ENCODE measurements at places on chromosomes 1 and 21.

DNA sequence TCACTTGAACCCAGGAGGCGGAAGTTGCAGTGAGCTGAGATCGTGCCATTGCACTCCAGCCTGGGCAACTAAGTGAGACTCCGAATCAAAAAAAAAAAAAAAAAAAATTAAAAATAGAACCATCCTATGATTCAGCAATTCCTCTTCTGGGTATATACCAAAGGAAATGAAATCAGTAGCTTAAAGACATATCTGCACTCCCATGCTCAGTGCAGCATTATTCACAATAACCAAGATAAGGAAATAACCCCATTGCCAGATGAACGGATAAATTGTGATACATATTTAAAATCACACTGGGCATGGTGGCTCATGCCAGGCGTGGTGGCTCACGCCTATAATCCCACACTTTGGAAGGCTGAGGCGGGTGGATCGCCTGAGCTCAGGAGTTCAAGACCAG is 23.8 kb downstream of the ALDH9A1 start:
- DNase-seq = no peak

- DNase-seq = peak; percentile 27
These were observed 165.3 kb downstream of the TOMM20 start for GRCh38 chr1:234963180-234963903.

DNA sequence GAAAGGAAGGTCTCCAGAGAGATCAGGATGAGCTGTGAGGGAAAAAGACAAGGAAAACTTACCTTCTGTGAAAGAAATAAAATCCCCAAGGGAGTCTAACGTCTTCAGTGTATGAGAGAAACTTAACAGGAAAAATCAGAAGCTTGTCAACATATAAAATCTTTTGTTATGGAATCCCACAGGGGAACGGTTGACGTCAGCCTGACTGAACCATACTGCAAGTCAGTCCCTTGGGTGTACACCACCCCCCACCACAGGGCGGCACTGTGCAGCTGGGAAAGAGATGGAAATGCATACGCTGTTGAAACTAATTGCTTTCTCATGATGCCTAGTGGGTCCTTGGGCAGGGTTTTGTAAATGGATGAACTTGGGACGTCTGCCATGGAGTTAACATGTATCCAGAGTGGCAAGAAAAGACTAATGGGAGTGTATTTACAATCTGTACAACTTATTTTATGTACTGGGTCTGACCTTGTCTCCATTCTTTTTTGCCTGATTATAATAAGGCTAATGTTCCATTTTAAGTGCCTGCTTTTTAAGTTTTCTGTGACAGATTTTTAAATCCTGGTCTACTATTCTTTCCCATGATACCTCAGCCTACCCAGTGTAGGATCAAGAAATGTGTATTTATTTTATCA is 22.7 kb downstream of the UTP25 start:
- peak; percentile 50 for DNase-seq

- DNase-seq = no peak
These were observed 44.6 kb downstream of the WNT9A start for GRCh38 chr1:227903061-227903521.

DNA sequence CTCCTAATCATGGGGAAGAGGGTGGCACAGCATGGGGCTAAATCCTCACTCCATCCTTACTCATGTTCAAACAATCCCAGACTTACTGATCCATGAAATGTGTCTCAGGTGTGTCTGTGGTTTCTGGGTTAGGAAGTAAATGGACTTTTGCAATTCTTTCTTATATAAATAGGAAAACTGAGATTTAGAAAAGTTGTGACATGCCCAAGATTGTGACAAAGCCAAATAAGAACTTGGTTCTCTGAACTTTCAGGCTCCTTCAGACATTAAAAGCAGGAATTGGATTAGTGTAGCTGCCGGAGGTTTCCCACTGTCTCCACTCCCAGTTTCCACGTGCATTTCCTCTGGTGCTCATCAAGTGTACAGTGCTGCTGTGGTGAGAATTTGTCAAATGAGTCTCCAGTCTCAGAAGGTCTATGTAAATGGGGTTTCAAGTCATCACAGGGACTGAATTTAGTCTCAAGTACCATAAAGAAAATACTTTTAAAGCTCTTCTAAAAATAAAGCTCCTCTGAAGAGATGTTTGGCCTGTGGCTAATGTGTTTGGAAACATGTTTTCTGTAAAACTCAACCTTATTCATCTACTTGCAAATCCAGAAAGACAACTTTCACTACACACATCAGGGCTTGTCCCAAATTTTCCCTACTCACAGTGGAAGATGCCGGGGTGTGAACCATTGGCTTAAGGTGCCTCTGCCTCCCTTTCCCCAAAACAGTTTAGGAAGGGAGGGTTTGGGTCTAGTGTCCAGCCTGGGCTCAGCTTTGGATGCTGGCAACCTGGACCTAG is 115.2 kb downstream of the NGF start:
- no peak for DNase-seq

DNA sequence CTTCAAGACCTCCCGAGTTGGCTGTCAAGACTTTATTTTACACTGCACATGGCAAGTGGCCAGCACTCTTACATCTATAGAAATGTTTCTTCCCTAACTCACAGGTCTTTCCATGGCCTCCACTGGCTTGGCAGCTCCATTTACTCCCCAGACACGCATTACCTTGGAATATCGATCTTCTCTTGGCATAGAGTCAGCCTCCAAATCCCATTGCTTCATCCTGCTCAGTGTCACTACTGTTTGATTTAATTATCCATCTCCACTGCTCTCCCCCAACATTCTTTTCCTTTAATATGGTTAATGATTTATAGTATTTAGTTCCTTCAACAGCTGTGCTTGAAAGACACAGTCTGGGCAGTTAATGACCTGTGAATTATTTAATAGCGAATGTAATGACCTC is 241.2 kb upstream of the MAP1LC3C start:
- DNase-seq = no peak

DNA sequence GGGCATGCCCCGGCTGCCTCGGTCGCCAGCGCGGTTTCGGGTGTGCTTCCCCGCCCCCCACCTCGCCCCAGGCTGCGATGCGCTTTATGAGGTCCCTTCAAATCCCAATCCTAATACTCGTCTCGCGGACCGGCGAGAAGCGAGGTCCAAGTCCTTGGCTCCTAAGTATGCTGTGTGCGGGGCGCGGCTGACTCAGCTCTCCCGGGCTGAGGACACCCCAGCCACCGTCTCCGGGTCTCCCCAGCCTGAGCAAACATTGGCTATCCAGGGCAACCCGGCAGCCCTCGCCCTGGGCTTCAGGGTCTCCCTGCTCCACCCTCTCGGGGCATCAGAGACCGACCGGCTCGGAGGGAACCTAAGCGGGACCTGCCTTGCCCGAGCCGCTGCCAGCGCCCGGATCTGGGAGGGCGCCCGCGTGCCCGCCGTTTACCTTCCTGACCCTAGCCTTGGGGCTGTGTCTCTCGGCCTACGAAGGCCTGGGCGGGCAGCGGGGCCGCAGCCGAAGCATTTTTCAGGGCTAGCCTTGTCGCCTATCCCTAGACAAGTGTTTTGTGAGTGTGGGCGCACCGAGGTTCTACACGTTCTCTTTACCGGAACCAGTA is 1.2 kb downstream of the ITPKB start:
- DNase-seq = peak; percentile 31

DNA sequence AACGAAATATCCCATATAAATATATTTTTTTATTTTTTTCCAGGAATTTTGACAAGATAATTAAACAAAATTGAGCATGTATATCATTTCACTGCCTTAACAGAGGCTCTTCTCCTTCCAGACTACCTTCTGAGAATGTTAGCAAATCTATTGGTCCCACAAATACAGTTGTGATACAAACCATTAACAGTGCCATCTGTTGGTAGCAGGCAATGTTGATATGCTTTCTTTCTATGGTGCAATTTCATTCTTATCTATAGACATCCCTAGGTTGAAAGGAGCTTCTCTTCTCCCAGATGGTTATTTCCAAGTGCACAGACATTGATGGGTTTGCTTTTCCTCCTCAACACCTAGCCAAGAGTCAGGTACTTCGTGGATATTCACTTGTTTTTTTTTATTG is 303.6 kb downstream of the USH2A start:
- DNase-seq = no peak

- no peak for DNase-seq
These were observed 124.6 kb downstream of the HLCS start for GRCh38 chr21:36841866-36842265.

- no peak for DNase-seq
These were observed 111.1 kb downstream of the PIK3R3 start for GRCh38 chr1:46021046-46021996.

DNA sequence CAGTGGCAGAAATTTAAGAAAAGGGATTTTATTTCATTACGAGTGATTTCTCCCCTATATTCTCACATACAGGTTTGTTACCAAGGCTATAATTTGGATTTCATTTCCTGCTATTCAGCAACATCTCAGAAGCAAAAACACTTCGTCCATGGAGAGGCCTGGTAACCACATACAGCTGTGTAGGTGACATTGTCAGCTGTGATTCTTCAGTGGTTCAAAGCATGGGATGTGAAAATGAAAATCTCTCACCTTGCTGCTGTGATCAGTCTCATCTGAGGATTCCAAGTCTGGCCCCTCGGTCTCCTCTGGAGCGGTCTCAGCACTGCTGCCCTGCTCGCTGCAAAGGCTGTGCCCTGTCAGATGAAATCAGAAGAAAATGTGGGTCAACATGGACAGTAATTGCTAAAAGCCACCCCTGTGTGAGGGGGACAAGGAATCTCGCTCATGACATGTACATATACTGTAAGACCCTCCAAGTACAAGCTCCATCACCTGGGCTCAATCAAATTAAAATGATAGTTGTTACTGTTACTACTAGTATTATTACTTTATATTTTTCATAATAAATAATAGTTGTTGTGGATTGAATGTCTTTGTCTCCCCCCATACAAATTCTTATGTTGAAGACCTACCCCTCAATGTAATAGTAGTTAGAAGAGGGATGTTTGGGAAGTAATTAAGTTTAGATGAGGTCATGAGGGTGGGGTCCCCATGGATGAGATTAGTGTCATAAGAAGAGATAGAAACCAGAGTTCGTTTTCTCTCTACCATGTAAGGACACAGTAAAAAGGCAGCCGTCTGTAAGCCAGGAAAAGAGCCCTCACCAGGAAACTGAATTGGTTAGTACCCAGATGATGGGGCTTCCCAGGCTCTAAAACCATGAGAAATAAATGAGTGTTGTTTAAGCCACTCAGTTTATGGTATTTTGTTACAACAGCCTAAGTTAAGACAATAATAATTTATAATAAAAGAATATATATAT is 126.7 kb upstream of the KRTAP19-8 start:
- no peak for DNase-seq

- peak; percentile 83 for DNase-seq
These were observed 39.4 kb downstream of the ABCG1 start for GRCh38 chr21:42258150-42258884.

DNA sequence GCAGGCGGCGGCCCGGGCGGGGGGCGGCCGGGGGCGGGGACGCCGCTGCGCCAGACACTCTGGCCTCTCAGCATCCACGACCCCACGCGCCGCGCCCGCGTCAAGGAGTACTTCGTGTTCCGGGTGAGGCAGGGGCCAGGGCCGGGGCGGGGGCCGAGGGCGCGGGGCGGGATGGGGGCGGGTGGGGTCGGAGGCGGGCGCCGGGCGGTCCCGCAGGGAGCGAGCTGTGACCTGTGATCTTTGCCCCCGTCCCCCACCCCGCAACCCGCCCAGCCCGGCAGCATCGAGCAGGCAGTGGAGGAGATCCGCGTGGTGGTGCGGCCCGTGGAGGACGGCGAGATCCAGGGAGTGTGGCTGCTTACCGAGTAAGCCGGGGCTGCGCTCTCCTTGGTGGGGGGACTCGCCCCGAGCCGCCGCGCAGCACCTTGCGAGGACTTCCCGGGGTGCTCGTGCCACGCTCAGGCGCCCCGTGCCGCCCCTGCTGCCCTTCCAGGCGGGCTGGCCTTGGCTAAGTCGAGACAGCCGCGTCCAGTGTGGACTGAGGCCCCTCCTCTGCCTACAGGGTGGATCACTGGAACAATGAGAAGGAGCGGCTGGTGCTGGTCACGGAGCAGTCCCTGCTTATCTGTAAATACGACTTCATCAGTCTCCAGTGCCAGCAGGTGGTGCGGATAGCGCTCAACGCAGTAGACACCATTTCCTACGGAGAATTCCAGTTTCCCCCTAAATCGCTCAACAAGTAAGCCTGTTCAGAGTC is 514 bp downstream of the TPRG1L start:
- no peak for DNase-seq

DNA sequence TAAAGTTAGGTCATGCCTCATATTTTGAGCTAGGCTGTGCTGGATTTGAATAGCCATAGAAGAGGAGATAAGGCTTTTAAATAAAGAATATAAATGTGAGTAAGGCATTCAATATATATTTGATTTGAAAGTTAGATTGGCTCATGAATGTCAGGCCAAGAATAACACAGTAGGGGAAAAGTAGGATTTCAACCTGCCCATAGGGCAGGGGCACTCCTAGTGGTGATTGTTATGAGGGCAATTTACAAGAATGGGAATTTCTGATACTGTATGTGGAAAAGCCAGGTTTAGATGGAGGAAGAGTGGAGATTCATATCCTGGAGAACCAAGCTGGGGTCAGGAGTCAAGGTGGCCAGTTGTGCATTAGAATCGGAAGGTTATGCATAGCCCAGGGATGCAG is 74.9 kb downstream of the DNAH14 start:
- DNase-seq = no peak

DNA sequence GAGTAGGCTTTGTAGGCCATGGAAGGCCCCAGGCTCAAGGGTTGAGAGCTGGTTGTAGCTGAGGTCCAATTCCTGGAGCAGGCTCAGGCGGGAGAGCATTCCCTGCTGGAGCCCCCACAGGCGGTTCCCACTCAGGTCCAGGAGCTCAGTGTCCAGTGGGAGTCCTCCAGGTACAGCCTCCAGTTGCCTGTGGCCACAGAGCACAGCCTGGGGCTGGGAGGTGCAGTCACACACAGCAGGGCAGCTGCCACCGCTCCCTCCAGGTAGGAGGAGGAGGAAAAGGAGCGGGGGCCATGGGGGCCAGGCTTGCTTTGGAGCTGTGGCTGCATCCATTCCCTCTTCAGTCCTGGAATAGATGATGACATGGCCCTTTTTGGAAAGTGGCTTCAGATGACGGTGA is 2.8 kb downstream of the LINGO4 start:
- no peak for DNase-seq

DNA sequence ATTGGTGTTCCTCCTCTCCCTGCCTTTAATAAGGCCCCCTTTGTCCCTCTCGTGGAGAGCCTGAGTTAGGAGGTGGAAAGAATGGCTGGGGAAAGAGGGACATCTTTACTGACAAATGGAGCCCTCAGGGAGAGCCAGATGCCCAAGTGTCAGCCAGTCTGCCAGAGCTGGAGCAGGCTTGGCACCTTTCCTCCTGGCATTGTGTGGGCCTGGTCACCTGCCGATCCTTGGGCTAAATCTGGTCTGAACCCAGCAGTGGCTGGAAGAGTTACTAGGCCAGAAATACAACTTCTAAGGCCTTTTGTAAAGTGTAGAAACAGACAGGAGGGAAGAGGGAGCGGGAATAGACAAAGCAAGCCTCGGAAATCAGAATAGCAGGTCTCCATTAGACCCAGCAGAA is 24.9 kb downstream of the VANGL1 start:
- no peak for DNase-seq

- no peak for DNase-seq
These were observed 158.1 kb upstream of the COA6 start for GRCh38 chr1:234214911-234215892.
